ENCODE measurements at places on chromosomes 5 and 9. TPM values are rescaled to one million over a fixed set of nuclear protein-coding genes. Genes with fewer than 3 reads are reported as not detected.

GRCh38 chr5:107296572-107296971 is 374.2 kb downstream of the EFNA5 start:
- no peak for DNase-seq

GRCh38 chr5:142981475-142981874 is 211.3 kb downstream of the ARHGAP26 start:
- DNase-seq: no peak

Gene WNT8A
- not detected for total RNA-seq

GRCh38 chr5:140631036-140631417 is 1.9 kb downstream of the CD14 start:
- no peak for DNase-seq

Gene C9orf50
- not detected for total RNA-seq

Gene SDHA
- 68.4 TPM for total RNA-seq

GRCh38 chr5:4737868-4738267 is 402.3 kb upstream of the ADAMTS16 start:
- no peak for DNase-seq

GRCh38 chr9:93942161-93942560 is 13.0 kb downstream of the BARX1 start:
- DNase-seq: no peak

GRCh38 chr9:131595696-131596429 is 50.5 kb downstream of the PRRT1B start:
- DNase-seq: no peak

DNA sequence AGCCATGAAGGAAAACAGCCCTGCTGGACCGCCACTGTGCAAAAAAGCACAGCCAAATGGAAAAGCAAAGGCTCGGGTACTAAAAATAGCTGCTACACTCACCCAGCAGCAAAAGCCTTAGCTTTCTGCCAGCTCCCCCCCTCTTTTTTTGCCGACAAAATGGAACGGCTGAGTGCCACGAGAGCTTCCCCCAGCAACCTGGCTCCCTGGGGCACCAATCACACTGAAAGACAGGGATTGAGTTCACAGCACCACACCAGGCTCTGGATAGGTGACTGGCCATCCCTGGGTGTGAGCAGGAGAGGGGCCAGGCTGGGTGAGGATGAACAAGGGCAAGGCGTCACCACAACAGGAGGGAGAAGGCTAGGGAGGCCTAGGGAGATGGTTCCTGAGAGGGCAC is 66.7 kb downstream of the SIL1 start:
- peak; percentile 35 for DNase-seq

GRCh38 chr9:74358959-74359358 is 138.2 kb upstream of the RORB start:
- DNase-seq: no peak

GRCh38 chr9:35816708-35817107 is 1.9 kb upstream of the HINT2 start:
- no peak for DNase-seq

DNA sequence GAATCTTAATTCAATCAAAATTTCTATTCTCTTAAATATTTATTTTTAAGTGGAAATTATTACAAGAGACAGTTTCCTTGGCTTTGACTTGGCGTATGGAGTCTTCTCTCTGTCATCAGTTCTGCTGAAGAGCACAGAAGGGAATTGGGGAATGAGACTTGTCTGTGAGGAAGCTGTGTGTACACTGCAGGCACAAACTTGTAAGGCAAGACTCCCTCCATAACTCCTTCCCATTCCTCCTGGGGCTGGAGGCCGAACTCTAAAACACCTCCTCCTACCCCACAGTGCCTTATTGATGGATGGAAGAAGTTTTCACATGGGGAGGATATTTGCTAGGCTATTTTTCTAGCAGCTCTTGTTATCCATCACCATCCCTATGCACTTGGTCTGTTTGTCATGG is 187.4 kb upstream of the ELL2 start:
- DNase-seq: no peak

- no peak for DNase-seq
Observed at GRCh38 chr5:110663525-110663924, 62.9 kb downstream of the TMEM232 start.

Gene CKMT2
- total RNA-seq: 20.3 TPM

Measured in skin of body (tissue), 3 donors.